Breast epithelium (tissue), 4 donors: ENCODE measurements at places on chromosomes 6 and 20. TPM values are rescaled to one million over a fixed set of nuclear protein-coding genes. Genes with fewer than 3 reads are reported as not detected.

DNA sequence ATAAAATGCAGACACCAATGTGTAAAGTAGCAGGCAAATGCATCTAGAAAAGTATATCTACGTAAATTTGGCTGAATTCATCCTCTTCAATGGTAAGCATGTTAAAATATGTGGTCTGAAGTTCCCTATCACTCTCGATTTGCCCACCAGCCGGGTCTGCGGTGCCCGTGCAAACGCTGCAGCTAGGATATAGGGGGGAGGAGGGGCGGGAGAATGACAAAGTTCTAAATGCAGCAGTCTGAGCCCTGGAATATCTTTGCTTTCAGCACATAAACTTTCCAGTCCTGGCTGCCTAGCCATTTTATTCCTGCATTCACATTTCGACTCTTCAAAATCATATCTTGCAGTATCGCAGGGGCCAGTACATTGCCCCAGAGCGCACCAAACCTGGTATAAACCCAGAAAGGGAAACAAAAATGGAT lies 708 bp downstream of the NRN1 start:
- peaks cover 6% of the 10 kb centered on the region for H3K4me1 ChIP-seq
- peaks cover 25% of the 10 kb centered on the region for H3K27me3 ChIP-seq
- no peaks in the 10 kb centered on the region for H3K36me3 ChIP-seq
- H3K4me3 ChIP-seq, result peak overlapping the region; percentile 45
- H3K27ac ChIP-seq, result no peak overlapping the region
- no peak for DNase-seq

DNA sequence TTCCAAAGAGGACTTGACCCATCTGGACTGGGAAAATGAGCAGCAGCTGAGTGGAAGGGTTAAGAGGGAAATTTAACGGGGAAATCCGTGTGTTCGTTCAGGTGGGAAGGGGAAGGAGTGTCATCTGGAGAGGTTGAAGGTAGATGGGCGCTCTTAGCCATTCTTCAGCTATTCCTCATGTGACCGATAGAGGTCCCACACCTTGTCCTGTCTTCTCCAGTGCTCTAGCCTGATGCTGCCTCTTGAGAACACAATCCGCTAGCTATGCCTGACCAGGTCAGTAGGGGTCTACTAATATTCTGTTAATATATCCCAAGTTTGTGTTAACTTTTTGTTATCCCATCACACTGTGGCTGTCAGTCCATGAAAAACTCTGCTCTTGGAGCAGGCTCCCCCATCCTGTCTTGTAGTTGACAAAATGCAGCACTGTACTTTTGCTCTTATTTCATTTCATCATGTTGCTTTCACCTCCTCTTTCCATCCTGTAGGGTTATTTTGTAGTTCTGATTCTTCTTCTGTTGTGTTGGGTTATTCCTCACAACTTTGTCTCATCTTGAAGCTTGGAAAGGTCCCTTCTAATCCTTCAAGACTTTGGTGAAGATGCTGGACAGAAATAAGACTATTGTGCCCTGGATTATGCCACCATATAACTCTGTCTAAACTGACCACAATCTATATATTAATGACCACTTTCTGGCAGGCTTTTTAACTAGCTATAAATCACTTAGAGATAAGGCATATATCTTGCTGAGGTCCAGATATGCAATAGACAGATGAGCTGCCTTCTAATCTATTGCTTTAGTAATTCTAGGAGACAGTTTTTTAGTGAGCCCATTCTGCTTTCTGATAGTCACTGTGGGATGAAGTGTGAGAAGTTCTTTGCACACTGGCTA lies 123.4 kb upstream of the SUPT3H start:
- no peaks in the 10 kb centered on the region for H3K4me1 ChIP-seq
- H3K27me3 ChIP-seq, result no peaks in the 10 kb centered on the region
- H3K27ac ChIP-seq, result no peak overlapping the region
- H3K36me3 ChIP-seq, result no peaks in the 10 kb centered on the region
- no peak for DNase-seq

- H3K27me3 ChIP-seq, result no peaks in the 10 kb centered on the region
- no peak overlapping the region for H3K27ac ChIP-seq
- peaks cover 5% of the 10 kb centered on the region for H3K4me1 ChIP-seq
- H3K36me3 ChIP-seq, result no peaks in the 10 kb centered on the region
These were observed 124.0 kb downstream of the JARID2 start for GRCh38 chr6:15369838-15370237.

DNA sequence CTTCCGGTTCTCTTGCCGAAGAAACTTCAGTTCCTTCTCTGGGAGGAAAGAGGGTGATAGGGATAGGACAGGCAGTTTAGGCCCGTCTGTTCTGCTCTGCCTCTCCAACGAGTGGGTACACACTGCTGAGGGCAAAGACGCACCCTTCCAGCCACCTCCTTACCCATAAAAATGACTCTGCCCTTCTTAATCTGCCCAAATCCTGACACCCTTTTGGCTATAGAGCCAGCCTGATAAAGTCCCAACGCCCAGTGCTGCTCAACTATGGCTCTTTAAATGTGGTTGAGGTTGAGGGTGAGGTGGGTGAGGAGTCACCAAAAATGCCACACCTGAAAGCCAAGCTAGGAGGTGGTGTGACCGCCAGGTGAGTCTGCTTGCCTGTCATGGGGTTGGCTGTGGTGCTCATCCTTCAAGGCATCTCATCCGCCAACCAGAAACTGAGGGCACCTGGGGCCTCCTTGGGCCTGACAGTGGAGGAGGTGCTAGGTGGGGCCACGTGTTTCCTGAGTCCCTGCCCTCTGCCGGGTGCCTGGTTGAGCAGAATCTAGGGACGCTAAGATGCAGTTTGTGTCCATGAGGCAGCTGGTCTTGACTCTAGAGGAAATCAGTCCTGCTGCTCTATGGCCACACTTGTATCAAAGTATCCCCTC lies 16.3 kb downstream of the CCDC167 start:
- H3K4me1 ChIP-seq, result no peaks in the 10 kb centered on the region
- H3K27me3 ChIP-seq, result no peaks in the 10 kb centered on the region
- H3K4me3 ChIP-seq, result no peak overlapping the region
- H3K36me3 ChIP-seq, result no peaks in the 10 kb centered on the region

GRCh38 chr20:101975-102374 lies 14.5 kb downstream of the DEFB125 start:
- DNase-seq, result no peak
- no peak overlapping the region for H3K27ac ChIP-seq
- no peaks in the 10 kb centered on the region for H3K36me3 ChIP-seq
- no peak overlapping the region for H3K4me3 ChIP-seq
- no peaks in the 10 kb centered on the region for H3K4me1 ChIP-seq
- peaks cover 21% of the 10 kb centered on the region for H3K27me3 ChIP-seq

- H3K4me1 ChIP-seq, result no peaks in the 10 kb centered on the region
- DNase-seq, result no peak
- H3K4me3 ChIP-seq, result peak overlapping the region; percentile 56
- peak overlapping the region; percentile 92 for H3K27ac ChIP-seq
These were observed 749 bp downstream of the FRK start for GRCh38 chr6:116059713-116060571.

C6orf58 gene
- total RNA-seq, result 0.66 TPM

MCCD1 gene
- not detected for total RNA-seq

DNA sequence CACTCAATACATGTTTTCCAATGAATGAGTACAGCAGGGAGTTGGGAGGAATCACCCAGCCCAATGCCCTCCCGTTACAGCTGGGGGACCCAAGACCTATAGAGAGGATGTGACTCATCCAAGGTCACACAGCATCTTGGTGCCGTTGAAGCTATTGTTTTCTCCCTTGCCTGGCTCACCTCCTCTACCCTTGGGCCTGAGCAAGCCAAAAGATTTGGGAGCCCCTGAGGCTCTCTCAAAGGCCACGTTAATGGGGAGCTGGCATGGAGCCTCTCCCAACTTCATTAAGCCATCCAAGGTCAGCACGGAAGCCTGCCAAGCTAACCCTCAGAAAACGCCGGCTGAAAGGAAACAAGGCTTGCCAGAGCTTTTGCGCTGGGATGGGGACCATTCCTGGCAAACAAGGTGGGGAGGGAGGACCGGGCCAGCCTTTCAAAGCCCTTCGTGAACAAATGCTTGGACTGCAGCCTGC lies 30.4 kb downstream of the KCNB1 start:
- H3K36me3 ChIP-seq, result no peaks in the 10 kb centered on the region
- no peak overlapping the region for H3K4me3 ChIP-seq
- H3K27ac ChIP-seq, result no peak overlapping the region
- no peaks in the 10 kb centered on the region for H3K4me1 ChIP-seq

DNA sequence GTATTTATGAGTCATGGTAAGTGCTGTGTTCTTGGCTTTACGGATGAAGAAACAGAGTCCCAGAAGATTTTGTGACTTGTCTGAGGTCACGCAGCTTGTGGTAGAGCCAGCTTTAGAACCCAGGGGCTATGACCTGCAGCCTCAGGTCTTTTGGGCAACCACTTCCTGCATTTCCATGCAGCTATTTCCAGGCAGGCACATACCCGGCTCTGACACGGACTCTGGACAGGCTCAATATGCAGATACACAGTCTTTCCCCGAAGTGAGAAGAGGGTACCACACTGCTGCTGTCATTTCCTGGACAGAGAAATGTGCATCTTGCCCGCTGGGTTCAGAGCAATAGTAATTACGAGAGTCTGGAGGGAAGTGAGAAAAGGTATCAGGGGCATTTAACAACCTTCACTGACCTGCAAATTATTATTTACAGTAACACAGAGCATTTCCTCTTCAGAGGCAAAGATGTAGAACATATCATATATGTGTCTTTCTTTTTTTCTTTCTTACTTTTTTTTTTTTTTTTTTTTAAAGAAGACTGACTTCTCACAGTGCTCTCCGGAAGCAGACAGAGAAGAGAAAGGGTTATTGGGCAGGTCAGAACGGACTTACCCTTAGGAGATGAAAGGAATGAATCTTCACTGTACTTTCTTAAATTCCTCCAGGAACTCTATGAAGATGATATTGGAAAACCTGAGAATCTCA lies 185.1 kb downstream of the CLIC5 start:
- H3K4me1 ChIP-seq, result no peaks in the 10 kb centered on the region
- H3K27me3 ChIP-seq, result no peaks in the 10 kb centered on the region
- H3K4me3 ChIP-seq, result peak overlapping the region; percentile 23
- no peak for DNase-seq
- H3K36me3 ChIP-seq, result no peaks in the 10 kb centered on the region
- H3K27ac ChIP-seq, result no peak overlapping the region

GRCh38 chr20:24970754-24971153 lies 21.7 kb downstream of the CST7 start:
- no peak overlapping the region for H3K27ac ChIP-seq
- DNase-seq, result no peak
- no peaks in the 10 kb centered on the region for H3K36me3 ChIP-seq
- H3K27me3 ChIP-seq, result no peaks in the 10 kb centered on the region
- no peaks in the 10 kb centered on the region for H3K4me1 ChIP-seq

DNA sequence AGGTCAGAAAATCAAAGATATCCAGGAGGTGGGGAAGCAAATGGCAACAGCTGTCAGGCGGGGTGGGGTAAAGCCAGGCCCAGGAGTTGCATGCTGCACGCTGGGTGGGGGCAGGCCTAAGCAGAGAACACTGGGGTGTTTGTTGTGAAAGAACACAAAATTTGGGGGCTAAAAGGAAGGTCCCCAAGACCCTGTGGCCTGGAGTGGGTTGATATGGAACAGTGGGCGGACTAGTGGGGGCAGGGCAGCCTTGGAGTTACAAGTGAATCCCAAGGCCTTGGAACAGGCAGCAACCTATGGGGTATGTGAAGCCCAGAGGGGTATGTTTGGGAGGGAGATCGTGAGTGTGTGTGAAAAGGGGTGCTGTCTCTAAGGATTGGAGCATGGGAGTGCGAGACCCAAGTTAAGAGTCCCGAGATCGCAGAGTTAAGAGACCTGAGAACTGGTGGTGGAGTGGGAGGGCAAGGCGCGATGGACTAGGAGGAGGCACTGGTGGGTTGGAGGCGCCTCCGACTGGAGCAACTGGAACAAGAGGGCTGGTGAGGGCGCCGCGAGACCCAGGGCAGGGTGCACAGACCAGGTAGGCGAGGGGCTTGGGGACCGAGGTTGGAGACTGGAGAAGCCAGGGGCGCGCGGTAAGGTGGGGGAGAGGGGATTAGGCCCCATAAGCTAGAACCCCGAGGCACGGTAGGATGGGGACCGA lies 658 bp downstream of the CUL7 start:
- no peaks in the 10 kb centered on the region for H3K36me3 ChIP-seq
- DNase-seq, result no peak
- H3K27me3 ChIP-seq, result no peaks in the 10 kb centered on the region
- H3K4me3 ChIP-seq, result peak overlapping the region; percentile 88

PSORS1C2 gene
- not detected for total RNA-seq

PRR18 gene
- 0.29 TPM for total RNA-seq

DNA sequence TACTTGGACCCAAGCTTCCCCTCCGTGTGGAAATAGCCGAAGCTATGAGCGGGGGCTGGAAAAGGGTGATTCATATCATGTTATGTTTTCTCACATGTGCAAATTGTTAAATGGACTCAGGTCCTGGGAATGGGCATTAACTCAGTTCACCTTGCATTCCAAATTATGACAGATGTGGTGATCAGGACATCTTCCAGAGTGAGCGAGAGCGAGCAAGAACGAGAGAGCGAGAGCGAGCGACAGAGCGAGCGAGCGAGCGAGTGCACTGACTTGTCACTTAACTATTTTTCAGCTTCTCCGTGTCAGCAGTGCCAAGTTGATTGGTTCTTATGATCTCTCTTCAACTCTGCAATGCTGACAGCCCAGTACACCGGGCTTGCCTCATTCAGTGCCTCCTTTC lies 437.4 kb upstream of the NRSN1 start:
- H3K27ac ChIP-seq, result no peak overlapping the region
- no peaks in the 10 kb centered on the region for H3K4me1 ChIP-seq
- no peaks in the 10 kb centered on the region for H3K27me3 ChIP-seq
- no peak overlapping the region for H3K4me3 ChIP-seq
- DNase-seq, result no peak
- H3K36me3 ChIP-seq, result no peaks in the 10 kb centered on the region

DNA sequence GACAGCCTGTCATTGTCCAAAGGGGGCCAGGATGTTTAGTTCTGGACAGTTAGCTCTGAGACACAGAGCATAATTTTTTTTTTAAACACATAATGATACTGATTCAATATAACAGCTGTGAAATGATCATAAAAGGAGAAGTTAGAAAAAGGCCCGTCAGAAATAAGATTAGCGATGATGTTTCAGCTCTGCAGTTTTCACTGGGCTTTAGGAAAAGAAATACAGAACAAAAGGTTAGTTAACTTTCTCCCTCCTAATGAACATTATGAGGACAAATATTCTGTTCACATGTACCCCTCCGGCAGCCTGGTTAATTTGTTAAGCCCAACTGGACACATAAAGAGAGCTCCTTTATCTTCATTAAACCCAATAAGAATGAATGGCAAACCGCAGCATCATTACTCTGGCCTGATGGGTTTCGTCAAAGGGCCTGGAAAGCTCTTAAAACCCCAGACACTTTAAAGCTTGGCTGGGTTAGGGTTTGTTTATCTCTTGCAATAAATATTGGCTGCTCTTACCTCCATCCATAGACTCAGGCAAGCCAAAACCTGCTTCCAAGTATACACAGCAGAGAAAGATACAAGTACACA lies 394.6 kb downstream of the KIF16B start:
- no peak overlapping the region for H3K27ac ChIP-seq
- H3K4me1 ChIP-seq, result no peaks in the 10 kb centered on the region
- H3K4me3 ChIP-seq, result no peak overlapping the region
- no peaks in the 10 kb centered on the region for H3K36me3 ChIP-seq
- no peak for DNase-seq
